ENCODE measurements at places on chromosomes 16 and 17. TPM values are rescaled to one million over a fixed set of nuclear protein-coding genes. Genes with fewer than 3 reads are reported as not detected.

The TNFSF13 gene
- total RNA-seq: 0.74 TPM

The PMM2 gene
- 24.9 TPM for total RNA-seq

The IFI35 gene
- total RNA-seq: 30.1 TPM

The MMP2 gene
- 1,311 TPM for total RNA-seq

The ACE gene
- total RNA-seq: 7.6 TPM

The SCN4A gene
- total RNA-seq: under 0.01 TPM

The IRF8 gene
- 0.09 TPM for total RNA-seq

The SNX20 gene
- total RNA-seq: not detected

The CCDC92B gene
- not detected for total RNA-seq

The SEPTIN1 gene
- total RNA-seq: not detected

The PDE6G gene
- total RNA-seq: 0.65 TPM

The NUPR1 gene
- total RNA-seq: 32.5 TPM

The WSCD1 gene
- 0.09 TPM for total RNA-seq

The IL34 gene
- 4.1 TPM for total RNA-seq

The DNAH2 gene
- total RNA-seq: 0.57 TPM

The C17orf100 gene
- 0.43 TPM for total RNA-seq

The ABI3 gene
- 0.09 TPM for total RNA-seq

The SLC9A5 gene
- total RNA-seq: 0.85 TPM

The CENPV gene
- total RNA-seq: 21.9 TPM

The HOXB8 gene
- total RNA-seq: not detected

The KRT40 gene
- total RNA-seq: not detected

The SOX8 gene
- under 0.01 TPM for total RNA-seq

The CMTM1 gene
- total RNA-seq: 1.3 TPM

Measured in smooth muscle cell of bladder (primary cell).